Thoracic aorta (tissue), 2 donors: ENCODE measurements at places on chromosomes 4 and X.

GRCh38 chrX:129769467-129770154 lies 10.1 kb upstream of the SASH3 start:
- DNase-seq, result no peak

- DNase-seq, result no peak
Observed at GRCh38 chr4:78476108-78476704, 75.4 kb upstream of the ANXA3 start.

GRCh38 chrX:100409610-100410590 lies at the start of gene PCDH19:
PCDH19 (minus strand) TSS chrX:100410273; CDS start chrX:100408597, 1,676 bp downstream.
- no peak for DNase-seq

- no peak for DNase-seq
Observed at GRCh38 chr4:815464-816146, 10.3 kb downstream of the CPLX1 start.

DNA sequence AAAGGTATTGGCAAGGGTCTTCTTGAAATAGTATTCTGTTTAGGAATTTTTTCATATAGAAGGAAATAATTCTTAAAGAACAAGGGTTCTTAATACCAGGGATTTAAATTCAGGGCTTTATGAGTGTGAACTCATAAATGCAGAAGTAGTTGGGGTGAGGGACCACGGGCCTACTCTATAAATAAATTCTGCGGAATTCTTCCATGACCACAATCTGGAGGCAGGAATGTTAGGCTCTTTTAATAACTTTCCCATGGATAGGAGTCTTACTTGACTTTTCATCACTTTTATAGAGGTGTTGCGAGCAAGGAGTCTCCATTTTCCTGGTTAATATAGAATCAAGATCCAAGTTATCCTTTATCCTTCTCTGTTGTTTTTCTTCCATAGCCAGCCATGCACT lies 76.7 kb upstream of the SLC4A4 start:
- no peak for DNase-seq

DNA sequence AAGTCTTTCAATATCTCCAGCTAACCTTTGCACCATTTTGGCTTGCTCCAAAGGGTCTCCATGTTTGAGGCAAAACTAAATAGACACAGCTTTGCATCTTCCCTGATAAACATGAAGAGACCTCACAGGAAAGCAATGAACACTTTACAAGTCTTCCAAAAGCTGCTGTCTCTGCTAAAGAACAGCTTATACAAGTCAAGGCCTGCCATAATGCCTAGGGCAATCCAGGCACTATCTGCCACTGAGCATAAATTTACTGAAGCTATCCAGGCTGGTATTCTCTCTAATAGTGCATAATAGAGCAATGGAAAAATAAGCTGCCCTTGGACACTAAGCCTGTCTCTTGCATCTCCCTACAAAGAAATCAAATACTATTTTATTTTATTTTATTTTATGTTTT lies 60.1 kb upstream of the S100G start:
- DNase-seq, result no peak

- no peak for DNase-seq
Observed at GRCh38 chr4:25060963-25061340, 30.2 kb upstream of the LGI2 start.

DNA sequence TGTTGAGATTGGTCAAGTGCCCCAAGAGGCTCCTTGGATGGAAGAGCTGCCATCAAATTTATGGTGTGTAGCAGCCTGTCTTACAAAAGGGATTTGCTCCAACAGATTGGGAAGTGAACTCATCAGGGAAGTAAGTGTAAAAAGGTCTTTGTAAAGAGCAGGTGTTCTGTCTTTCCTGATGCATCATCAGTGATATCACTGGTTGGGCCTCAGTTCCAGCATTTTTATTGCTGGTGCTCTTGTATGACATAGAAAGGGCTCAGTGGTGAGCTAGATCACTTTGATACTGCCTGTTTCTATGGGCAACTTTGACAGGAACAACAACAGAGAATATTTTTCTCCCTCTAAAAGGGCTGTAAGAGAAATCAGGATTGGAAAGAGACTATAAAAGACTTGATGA lies 8.7 kb upstream of the GABRE start:
- DNase-seq, result no peak

GRCh38 chrX:37666516-37666915 lies 19.1 kb upstream of the XK start:
- no peak for DNase-seq

DNA sequence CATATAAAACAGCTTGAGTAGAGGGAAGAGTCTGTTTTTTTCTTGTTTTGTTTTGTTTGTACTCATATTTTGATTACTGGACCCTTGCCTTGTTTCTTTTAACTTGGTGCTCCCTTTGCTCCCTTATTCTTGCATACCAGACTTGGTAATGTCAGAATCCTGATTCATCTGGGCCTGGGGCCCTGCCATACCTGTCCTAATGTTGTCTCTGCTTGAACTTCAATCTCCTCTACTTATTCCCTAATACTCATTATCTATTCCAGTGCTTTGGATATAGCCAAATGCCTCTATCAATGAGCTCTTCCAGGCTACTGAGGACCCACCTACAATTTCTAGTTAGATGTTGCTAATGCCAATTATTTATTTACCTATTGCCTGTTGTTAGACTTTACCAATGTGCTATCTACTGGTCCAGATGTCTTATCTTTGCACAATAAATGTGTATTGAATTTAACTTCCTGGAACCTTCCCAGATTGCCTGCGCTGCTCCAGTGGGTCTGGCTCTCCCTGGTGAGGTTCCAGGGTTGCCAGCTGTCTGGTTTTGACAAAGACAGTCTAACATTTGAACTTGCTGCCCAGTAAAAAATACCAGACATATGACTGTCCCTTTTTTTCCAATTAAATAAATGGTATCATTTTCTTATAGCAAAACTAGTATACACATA lies 64.4 kb upstream of the ACSL4 start:
- no peak for DNase-seq

DNA sequence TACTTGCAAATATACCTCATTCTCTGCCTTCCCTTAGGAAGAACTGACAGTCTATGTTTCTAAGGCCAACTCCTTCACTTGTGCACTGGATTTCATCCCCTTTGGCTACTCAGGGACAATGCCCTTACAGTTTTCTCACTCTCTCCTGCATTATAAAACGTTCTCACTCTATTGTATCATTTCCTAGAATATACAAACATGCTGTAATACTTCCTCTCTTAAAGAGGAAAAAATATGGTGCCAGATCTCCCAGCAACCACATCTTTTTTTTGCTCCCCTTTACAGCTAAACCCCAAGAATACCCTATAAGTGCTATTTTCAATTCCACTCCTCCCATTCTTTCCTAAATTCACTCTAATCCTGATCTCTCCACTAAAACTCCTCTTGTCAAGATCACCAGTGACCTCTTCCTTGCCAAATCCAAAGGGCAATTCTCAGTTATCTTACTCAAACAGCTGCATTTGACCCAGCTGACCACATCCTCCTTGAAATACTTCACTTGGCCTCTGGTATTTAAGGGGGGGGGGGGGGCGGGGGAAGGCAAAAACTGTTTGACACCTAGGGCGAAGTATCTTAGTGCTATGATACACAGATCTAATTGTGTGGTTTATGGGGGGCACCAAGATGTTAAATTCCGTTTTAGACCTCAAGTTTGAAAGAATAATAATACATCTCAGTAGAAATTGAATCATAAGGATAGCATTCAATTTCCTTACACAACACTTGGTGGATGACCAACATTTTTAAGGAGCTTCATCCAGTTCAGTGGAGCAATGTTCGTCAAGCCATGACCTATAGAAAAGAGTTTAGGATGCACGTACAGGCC lies 1.6 kb downstream of the RCHY1 start:
- DNase-seq, result no peak

- no peak for DNase-seq
Observed at GRCh38 chrX:74179071-74179470, 124.9 kb upstream of the ZCCHC13 start.

- DNase-seq, result no peak
Observed at GRCh38 chr4:134201216-134202161, at the start of gene PABPC4L. PABPC4L (minus strand) TSS chr4:134201789; CDS start chr4:134201019, 770 bp downstream.

DNA sequence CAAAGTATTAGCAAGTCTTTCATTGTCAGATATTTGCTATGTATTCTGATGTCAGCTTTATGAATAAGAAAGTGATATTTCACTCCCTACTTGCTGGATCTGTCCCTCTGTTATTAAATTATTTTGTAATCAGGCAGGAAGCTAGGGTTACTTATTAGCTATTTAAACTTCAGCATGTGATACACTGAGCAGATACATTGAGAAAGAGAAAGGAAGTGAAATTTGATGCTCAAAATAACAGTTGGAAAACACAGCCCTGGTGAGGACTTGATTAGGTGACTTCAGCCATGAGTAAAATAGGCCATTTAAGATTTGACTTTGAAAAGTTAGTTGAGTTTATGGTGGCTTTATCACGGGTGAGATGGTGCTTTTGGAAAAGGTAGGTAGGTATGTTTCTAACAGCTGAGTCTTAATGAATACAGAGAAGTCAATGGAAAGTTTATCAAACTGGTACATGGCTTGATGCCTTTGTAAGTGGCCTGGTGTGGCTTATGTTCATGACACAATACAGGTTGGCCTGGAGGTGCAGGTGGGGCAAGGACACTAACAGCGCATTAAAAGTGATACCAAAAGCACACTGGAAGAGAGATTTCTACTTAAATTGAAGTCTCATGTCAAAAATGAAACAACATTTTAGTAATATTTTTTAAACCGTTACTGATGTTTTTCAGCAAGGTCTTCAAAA lies 321.2 kb upstream of the SPOCK3 start:
- DNase-seq, result no peak

DNA sequence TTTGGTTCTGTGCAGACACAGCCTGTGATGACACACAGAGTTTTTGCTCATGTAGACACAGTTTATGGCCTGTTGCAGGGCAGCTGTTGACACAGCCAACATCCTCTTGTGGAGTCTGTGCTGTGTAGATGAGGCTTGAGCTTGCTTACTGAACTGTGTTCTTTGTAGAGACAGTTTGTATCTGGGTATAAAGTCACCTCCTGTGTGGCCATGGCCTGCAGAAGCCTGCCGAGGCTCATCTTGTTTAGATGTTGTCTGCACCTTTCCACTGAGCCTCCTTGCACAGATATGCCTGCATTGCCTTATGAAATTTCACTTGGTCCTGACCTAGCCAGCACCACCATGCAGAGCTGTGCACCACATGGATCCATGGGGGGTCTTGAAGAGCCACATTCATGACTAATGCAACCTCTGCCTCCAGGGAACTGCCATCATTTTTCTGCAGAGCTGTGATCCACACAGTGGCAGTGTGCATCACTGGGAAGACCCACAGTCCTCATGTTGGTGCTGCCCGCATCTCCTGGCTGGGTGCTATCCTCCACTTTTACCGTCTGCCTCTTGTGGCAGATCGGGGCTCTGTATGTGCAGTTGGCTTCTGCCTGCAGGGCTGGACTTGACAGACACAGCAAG lies 198.0 kb upstream of the MAMLD1 start:
- no peak for DNase-seq
